CD8-positive, alpha-beta T cell (primary cell): ENCODE measurements at places on chromosomes 1 and 21. TPM values are rescaled to one million over a fixed set of nuclear protein-coding genes. Genes with fewer than 3 reads are reported as not detected.

PTPN7 gene
- 108 TPM for total RNA-seq

RIMKLA gene
- total RNA-seq = 0.05 TPM

EPHB2 gene
- total RNA-seq = not detected

CYP4Z1 gene
- not detected for total RNA-seq

TINAGL1 gene
- not detected for total RNA-seq

DNA sequence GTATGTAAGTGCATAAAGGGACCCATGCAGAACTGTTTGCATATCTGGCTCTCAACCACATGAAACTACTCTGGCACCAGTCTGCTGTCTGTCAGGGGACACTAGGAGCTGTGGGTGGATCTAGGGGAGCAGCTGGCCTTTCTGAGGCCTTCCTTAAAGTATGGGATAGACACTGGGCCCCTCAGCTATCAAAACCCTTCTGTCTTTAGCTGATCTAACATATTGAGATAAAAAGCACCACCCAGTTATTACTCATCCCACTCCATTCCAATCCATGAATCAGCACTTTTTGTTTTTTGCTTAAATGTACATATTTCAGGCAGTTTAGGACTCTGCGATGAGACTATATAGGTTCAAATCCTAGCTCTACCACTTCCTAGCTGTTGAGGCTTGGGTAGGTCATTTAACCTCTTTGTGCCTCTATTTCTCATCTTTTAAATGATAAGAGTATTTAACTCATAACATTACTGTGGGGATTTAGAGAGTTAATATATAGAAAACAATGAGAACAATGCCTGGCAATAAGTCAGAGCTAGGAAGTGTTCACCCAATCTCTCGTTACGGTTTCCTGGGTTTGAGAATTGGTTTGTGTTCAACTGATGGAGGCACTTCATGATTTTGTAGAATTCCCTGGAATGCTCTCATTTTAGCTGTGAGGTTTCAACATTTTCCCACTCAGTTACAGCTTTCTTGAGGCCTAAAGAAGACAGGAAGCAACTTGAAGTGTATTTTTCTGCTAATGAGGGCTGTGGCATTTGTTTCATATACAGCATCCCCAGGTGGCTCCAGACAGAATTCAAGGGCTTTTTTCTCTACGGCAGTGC is 68.9 kb downstream of the LRIG2 start:
- no peak for DNase-seq

DNA sequence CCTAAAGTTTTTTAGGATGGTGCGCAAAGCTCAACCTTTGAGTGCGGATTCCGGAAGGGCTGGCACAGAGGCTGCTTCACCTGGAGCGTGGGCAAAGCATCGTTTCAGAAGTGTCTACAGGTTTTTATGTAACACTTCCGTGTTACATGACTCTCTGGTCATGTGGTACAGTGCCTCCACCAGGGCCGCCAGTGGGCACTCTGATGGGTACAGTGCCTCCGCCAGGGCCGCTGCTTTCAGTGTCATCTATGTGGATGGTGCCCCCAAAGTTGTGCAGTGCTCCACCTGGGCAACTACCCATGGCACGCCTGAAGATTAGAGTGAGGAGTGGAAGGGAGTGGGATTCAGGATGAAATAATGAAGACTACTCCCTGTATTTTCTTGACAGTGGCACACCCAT is 101.4 kb upstream of the C1orf174 start:
- no peak for DNase-seq

DNA sequence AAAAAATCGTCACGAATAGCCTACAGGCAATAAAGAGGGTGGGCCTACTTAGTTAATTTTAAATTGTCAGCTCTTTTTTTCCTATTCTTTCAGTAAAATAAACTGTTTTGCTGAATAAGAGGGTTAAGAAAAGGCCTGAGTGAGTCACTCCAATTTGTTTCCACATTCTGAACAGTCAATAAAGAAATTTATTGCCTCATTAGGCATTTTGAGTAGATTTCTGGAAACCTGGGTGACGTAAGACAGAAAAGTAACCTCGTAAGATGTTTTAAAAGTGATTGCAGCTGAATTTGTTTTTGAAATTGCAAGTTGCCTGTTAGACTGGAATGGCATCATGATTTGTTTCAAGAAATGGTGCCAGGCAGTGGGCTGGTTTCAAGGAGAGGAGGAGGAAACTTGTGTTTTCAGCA is 439.3 kb downstream of the USP25 start:
- no peak for DNase-seq

- no peak for DNase-seq
Observed at GRCh38 chr1:25006770-25007169, 76.7 kb upstream of the RUNX3 start.

GRCh38 chr21:18369115-18369514 is 34.5 kb downstream of the TMPRSS15 start:
- no peak for DNase-seq

DNA sequence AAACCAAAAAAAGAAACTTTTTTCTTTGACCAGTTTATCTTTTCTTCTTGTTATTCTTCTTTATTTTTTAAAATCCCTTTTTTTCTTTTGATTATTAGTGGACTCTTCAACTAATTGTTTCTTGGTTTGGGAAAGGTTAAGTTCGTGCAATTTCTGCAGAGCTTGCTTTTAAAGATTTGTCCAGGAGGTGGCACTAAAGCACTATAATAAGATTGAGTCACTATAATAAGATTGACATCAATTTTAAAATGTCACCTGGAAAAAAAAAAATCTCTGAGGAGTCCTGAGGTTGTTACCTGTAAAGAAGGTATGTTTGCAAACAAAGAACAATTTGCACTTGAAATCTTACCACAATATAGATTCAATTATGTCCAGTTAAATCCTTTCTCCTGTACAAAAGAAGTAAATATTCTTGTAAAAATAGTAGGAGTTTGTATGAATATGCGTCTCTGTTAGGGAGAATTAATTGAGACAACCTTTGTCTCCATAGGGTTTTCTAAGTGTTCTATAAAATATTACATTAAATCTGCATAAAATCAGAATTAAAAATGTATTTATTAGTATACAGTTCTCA is 166.7 kb downstream of the ADGRL4 start:
- peak; percentile 4 for DNase-seq
